ENCODE measurements at places on chromosomes 2 and 18.

DNA sequence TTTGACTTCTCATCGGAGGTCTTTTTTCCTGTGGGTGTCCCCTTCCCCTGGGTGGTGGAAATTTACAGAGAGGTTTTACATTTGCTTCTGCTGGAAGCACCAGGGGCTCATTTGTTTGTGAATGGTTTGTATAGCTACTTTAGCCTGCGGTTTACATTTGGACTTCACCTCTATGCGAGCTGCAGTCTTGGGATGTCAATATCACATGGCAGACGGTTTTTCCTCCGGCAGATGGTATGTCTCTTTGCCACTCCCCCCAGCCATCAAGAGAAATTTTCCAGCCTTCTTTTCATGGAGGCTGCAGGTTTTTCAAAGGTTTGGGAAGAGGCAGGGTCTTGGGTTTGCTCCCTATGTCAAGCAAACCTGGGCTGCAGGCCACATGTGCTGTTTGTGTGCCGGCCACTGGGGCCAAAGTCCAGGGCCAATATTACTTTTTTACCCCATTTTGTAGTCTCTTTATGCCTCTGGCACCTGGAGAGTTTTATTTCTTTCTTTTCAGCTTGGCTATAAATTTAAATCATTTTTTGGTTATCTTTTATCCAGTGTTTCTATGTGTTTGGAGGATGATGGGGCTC lies 23.9 kb upstream of the BOD1L2 start:
- DNase-seq: no peak

GRCh38 chr2:86253424-86253823 lies 54.2 kb downstream of the MRPL35 start:
- DNase-seq: no peak

GRCh38 chr18:7908681-7909299 lies 341.7 kb downstream of the PTPRM start:
- DNase-seq: no peak

DNA sequence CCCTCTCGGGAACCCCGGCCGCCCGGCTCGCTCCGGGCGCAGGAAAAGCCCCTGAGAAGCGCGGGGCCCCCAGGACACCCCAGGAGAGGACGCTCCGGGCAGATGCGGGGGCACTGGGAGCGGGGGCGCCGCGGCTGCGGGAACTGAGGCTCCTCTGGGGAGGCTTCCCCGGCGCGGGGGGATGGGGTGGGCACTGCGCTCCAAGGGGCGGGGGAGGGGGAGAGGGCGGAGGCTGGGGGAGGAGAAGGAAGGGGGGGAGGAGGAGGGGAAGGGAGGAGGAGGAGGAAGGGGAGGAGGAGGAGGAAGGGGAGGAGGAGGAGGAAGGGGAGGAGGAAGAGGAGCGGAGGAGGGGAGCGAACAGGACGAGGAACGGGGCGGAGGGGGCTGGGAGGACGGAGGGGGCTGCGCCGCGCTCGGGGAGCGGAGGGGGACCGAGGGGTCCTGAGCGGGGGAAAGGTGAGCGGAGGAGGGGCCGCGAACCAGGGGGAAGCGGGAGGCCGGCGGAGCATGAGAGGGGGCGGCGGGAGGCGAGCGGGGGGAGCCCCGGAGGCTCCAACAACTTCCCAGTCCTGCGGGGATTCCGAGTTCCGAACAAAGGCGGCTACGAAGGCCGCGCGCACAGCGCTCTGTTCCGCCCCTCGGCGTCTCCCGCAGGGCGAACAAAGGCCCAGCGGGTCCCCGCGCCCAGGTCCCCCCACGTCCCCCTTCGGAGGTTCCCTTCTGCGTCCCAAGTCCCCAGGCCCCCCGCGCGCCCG lies 742 bp downstream of the PXDN start:
- no peak for DNase-seq

DNA sequence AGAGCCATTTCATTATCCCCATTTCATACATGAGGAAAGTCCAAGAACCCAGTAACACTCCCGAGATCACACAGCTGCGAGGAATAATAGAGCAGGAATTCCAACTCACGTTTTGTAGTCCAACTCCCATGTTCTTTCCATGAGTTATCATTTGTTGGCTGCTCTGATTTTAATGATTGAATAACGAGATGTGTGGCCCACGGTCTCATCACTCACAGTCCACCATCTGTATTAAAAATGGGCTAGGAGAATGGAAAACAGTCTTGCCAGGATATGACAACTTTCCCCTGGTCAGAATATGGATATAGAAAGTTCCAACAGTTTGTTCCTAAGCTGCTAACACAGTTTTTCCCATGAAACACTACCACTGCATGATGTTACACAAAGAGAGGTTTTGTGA lies 147.5 kb downstream of the METTL4 start:
- DNase-seq: no peak

GRCh38 chr2:1153920-1154319 lies 203.3 kb downstream of the SNTG2 start:
- no peak for DNase-seq
